ENCODE measurements at places on chromosomes 4 and X.
A peak's percentile ranks its signal among the peaks of the same experiment; 100 is the strongest.

DNA sequence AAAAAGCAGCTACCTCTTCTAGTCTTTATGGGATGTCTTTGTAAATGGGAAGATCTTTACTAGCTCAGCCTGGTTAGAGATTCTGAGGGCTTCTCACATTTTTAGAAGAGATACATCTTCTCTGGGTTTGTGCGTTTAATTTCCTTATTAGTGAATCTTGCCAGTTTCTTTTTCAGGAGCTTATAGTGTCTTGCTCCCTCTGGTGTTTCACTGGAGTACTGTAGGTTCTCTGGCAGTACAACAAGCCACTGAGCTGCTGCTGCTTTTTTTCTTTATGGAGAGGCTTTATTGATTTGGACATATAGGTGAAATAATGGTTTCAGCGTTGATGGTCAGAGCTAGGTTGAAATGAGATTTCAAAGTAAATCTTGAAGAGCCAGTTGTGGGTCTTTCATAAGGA is 82.9 kb downstream of the LAS1L start:
- no peak for DNase-seq

GRCh38 chr4:34731070-34731469 is 1513.2 kb downstream of the ARAP2 start:
- peak; percentile 13 for DNase-seq

GRCh38 chrX:65195621-65196020 is 219.4 kb upstream of the ZC4H2 start:
- DNase-seq = no peak

DNA sequence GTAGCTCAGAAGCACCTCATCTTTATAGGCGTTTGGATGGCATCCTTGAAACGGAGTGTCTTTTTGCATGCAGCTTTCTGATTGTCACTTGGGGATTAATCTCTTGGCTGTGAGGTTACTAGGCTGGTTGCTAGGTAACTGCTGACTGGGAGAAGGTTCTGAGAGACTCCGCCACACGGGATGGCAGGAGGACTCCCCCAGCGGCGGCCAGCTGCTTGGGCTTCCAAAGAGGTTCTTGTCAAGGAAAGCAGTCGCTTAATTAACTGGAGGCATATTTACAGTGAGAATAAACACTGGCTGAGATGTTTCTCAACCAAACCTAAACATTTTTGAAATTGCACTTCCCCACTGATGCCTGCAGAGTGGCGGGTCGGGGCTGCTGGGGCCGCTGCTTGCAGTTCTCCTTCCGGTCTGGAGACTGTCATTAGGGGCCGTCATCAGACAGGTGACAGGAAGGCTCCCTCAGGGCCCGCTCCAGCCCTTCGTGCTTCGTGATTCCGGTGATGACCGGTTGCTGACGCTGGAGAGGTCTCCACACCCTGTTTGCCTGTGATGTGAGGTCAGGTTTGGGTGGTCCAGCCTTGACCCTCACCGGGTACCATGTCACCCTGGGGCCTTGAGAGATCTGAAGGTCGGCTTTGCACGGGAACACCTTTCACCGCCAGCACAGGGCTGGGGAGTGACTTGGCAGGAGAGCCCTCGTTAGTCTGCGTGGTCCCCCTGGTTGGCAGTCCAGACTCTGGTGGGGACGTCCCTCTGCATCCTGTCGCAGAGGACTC is 9.1 kb downstream of the NSG1 start:
- no peak for DNase-seq

GRCh38 chr4:100981447-100982204 is 365.7 kb downstream of the PPP3CA start:
- DNase-seq = peak; percentile 33
